ENCODE measurements at places on chromosomes 7 and 10.

GRCh38 chr7:133315332-133316040 is 62.6 kb downstream of the EXOC4 start:
- no peak for DNase-seq

DNA sequence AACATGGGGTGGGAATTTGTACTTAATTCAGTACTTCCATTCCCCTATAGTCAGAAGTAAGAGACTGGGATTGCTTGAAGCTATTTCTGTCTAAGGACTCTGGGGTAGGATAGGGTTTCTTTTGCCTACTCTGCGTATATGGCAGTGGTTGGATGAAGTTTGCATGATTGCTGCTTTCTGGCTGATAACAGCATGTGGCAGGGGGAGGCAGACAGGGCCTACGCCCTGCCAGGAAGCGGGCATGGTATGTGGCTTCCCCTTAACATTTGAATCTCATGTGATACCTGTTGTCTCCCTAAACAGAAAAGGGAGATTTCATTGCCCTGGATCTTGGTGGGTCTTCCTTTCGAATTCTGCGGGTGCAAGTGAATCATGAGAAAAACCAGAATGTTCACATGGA is 57.1 kb downstream of the TACR2 start:
- no peak for DNase-seq

DNA sequence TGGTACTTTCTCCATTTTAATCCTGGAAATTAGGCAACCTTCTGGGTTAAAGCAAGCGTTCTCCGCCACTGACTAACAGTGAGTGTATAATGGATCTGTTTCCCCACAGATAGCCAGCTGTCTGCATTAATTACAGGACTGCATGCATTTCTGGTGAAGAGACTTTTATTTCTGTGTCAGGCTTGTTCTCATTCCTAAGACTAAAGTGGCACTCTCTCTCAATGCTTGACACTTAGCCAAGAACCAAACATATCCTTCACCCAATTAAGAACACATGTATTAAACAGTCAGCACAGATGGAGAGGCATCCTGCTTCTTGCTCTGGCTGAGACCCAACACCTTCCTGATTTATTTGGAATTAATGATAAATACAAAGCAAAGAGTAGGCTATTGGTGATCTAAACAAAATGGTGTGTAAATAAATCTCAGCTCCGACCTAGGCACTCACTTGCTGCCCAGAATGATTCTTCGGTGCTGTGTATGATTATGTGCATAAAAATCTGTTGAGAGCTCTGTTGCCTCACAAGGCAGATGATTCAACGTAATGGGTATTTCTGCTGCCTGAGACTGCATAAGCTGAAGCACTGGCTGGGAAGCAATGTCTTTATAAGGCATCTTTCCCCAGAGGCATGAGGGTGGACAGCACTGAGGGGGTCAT is 16.8 kb downstream of the CALU start:
- DNase-seq = no peak

DNA sequence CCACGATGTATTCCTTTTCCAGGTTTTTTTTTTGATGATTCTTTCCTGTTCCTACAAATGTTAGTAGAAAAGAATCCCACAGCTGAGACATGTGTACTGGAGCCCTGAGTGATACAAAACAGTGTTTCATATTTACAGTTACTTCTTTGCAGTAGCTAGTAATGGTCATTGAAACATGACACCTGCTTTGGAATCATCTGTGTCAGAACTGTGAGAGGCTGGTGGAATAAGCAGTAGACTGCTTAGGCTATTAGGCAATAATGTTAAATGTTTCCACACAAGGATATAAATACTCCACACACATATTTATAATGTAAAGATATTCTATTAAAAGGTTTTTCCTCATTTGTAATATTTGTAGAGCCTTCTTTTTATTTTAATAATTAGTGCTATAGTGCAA is 394.0 kb downstream of the THSD7A start:
- DNase-seq = no peak

DNA sequence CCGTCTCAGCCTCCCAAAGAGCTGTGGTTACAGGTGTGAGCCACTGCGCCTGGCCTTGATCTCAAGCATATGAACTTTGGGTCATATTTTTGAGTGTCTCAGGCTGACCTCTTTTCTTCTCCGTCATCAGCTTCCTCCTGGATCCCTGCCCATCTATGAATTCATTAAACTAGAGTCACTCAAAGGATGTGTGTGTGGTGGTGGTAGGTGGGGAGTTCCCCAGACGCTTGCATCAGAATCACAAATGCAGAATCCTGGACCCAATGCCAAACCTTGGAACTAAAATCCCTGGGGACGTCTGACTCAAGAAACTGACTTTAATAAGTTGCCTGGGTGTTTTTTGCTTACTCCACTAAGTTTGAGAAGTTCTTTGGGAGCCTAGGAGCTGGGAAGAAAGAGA is 6.7 kb upstream of the CREB5 start:
- DNase-seq = no peak

GRCh38 chr7:100444311-100445278 is 8.3 kb upstream of the PPP1R35 start:
- no peak for DNase-seq

DNA sequence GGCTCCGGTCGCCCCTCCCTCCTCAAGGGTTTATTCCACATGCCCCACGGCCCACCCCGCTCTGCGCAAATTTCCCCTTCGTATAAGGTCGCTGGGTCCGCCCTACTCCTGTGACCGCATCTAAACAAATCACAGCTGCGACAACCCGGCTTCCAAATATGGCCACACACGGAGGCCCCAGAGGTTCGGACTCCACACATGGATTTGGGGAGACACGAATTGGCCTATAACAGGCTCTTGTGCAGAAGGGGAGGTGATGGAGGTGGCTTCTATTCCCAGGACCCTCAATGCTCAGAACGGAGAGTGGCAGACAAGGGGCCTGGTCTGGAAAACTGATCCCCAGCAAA is 90.1 kb downstream of the FOXL3 start:
- DNase-seq = no peak

GRCh38 chr10:83667594-83667993 is 471.7 kb upstream of the GHITM start:
- DNase-seq = no peak

DNA sequence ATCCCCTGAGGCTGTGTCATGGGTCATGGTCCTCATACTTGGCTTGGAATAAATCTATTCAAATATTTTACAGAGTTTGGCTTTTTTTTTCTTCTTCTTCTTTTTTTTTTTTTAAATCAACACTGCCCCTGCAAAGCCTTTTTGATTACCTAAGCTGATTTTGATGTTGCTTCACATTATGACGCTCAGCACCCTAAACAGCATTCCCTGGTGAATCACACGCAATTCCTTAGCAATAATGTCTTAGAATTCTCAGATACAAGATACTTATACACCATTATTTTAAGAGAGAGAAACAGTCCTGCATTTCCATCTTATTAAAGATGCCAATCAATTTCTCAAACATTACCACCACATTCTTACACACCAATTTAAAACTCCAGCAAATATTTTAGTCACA is 323.7 kb upstream of the IGFBP3 start:
- DNase-seq = no peak

DNA sequence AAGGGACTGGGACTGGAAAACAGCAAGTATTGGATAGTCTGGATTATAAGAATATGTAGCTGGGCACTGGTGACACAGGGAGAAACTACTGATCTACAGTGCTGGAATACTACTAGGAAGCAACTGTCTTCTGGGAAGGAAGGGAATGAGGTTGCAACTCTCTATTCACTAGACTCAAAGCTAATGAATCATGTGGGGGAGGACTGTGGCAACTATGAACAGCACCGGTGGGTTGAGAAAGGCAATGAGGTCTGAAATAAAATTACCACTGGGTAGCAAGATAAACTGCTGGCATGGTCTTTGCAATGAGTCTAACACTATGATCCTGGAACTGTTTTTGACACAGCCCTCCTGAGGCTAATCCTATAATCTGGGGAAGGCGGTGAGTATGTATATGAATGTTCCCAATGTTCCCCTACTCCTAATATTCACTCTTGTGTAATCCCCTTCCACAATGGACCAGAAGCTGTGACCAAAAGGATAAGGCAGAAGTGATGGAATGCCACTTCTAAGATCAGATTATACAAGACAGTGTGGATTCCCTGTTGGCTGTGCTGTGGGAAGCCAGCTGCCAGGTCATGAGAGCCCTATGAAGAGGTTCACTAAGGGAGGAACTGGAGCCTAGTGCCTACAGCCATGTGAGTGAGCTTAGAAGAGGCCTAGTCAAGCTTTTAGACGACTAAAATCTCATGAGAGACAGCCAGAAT is 101.3 kb upstream of the DNAJB12 start:
- no peak for DNase-seq

- no peak for DNase-seq
Measured at GRCh38 chr7:37445790-37446189, 2.9 kb downstream of the ELMO1 start.

GRCh38 chr7:118239014-118239413 is 14.5 kb downstream of the ANKRD7 start:
- no peak for DNase-seq

- DNase-seq = no peak
Measured at GRCh38 chr10:97574374-97575126, 2.0 kb downstream of the ANKRD2 start.

- no peak for DNase-seq
Measured at GRCh38 chr10:112215342-112215774, 31.8 kb upstream of the GPAM start.

- no peak for DNase-seq
Measured at GRCh38 chr7:79090543-79090942, 362.9 kb downstream of the MAGI2 start.

DNA sequence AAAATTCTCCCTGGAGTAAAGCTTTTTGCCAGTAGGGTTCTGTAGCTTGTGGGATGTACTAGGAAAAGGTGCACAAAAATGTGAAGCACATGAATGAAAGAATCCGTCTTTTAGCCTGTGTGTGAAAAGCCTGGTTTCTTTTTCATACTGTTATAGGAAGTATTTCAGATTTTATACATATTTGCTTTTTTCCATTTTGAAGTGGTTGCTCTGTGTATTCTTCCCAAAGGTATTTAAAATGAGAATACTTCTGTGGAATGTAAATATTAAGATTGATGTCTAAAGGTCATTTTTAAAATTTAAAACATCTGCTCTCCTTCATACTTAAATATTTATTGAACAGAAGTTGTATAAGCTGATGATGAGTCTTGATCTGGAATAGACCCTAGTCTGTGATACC is 96.8 kb downstream of the CDK14 start:
- no peak for DNase-seq

GRCh38 chr10:113473851-113474250 is 79.0 kb upstream of the HABP2 start:
- DNase-seq = no peak

DNA sequence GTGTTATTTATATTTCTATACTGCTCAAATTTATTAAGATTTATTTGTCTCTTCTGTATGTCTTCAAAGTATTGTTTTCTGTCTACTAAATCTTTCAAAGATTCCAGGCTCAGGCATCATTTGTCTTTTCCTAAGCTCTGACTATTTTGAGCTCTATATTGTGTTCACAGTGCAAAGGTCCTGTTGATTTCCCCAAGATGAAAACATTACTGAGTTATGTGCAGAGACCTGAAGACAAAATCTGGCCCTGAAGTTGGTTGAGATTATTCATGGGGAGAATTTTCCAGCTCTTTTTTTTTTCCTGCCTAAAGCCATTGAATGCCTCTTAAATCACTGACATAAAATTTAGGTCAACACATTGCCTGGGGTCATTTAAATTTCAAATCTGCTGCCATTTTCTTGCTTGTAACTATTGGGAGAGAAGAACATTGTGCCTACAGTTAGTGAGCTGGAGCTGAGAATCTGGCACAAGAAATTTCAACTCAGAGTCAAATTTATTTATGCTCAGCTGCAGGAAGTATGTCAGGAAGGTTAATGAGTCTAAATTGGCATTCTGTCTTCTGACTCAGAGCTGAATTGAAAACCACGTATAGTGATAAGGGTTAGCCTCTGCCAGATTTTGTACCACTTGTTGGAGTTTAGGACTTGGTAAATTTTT is 31.6 kb downstream of the CSTF2T start:
- no peak for DNase-seq

DNA sequence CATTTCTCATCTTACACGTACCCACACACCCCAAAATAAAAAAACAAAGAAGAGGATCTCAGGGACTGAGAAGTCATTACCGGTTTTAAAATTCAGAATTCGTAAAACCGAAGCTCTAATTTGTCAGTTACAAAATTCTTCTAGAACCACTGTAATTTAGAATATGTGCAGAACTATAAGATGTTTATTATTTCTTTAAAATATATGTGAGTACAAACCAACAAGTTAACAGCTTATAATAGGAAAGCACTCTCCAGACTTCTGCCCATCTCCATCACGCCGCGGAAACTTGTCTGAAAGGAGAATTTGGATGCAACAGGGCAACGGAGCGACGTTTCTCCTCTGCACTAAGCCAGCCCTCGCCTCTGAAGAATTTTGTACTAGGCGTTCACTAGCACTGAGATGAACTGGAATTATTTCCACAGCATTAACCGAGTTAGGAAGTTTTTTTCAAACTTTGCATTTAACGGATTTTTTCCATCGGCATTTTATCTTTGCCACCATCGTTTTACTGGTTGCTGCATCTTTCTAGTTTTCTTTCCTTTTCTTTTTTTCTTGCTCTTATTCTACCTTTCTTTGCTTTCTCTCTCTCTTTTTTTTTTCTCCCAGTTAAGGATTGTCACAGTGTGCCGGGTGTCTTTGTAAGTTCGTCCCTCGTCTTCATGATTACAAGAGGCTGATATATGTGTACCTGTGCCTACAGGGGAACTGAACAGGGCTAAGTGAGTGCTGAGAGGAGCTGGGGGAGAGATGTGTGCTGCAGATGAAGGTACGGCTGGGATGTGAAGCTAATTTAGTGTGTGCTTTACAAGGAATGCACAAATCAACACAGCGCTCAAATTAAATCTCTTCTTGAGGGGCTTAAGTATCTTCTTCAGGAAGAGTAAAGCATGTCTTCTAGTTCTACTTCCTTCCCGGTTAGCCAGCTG is 295.9 kb upstream of the NFE2L3 start:
- no peak for DNase-seq

- DNase-seq = no peak
Measured at GRCh38 chr7:20963556-20964280, 177.0 kb upstream of the SP8 start.

DNA sequence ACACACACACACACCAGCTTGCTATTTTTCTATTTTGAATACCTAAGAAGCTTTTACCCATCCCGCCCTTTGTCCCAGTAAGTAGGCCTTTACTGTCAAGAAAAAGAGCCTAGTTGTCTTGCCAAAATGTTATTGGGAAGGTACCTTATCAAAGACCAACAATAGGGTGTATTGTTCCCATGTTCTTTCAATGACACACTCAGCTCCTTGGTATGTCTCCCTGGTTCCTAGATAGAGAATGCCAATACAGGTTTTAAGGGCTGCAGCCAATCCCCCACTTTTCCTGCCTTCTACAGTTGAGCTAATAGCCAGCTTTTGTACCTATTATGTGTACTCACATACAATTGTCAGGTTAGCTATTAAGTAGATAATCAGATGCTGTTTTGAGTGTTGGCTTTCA is 92.0 kb upstream of the LRRTM3 start:
- DNase-seq = no peak

DNA sequence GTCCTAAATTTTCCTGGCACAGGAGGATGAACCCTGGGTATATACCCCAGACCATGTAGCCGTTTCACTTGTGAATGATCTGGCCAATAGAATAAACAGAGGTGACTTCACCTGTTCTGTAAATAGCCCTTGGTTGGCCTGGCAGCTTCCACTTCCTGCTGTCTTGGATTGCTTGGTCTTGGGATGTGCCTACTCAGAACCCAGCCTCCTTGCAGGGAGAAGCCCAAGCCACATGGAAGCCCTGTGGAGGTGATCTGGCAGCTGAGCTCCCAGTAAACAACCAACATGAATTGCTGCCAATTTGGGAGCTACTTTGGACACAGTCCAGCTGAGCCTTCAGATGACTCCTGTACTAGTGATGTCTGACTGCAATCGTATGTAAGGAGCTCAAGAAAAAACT is 4.8 kb upstream of the RAPGEF5 start:
- no peak for DNase-seq

GRCh38 chr10:112168733-112169132 is 14.8 kb downstream of the GPAM start:
- no peak for DNase-seq
